NCI-H1417 treated with DMSO at 0.1 percent for 48 hours (cell line): ENCODE measurements at places on chromosomes 5 and 9.
A peak's percentile ranks its signal among the peaks of the same experiment; 100 is the strongest.

DNA sequence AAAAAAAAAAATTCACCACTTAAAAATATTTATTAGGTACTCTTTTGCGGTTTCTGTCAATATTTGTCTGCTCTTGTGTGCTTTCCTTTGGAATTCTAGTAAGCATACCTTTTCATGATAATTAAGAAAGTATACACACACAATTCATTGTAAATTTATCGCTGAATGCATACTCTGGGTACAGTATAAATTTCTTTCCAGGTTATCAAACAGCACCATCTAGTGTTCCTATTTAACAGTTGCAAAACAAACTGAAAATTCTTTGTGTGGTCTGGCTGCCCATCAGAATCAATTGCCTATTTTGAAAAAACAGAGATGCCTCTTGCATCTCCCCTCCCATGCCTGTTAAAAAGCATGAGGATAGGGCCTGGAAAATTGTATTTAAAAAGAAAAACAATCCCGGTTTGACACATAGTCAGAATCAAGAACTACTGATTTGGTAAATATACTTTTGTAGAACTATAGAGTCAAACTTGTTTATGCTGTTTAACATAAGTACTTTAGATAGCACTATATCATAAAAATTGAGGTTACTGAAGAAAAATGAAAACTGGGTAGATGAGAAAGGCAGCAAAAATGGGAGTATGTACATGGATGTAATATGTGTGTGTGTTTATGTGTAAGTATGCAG is 16.2 kb downstream of the PGGT1B start:
- peak; percentile 22 for DNase-seq

GRCh38 chr9:86783884-86784283 is 163.4 kb downstream of the GAS1 start:
- DNase-seq = no peak

GRCh38 chr9:19787672-19788071 is 1.2 kb downstream of the SLC24A2 start:
- DNase-seq = no peak

- DNase-seq = no peak
Observed at GRCh38 chr5:140166911-140167310, 8.1 kb upstream of the CYSTM1 start.

GRCh38 chr5:80034559-80034958 is 589 bp upstream of the THBS4 start:
- no peak for DNase-seq

GRCh38 chr9:123361086-123361730 is 5.2 kb downstream of the CRB2 start:
- DNase-seq = no peak

- no peak for DNase-seq
Observed at GRCh38 chr5:12316812-12317211, 412.6 kb upstream of the CTNND2 start.

- no peak for DNase-seq
Observed at GRCh38 chr5:122463221-122463620, 151.2 kb downstream of the SNCAIP start.

DNA sequence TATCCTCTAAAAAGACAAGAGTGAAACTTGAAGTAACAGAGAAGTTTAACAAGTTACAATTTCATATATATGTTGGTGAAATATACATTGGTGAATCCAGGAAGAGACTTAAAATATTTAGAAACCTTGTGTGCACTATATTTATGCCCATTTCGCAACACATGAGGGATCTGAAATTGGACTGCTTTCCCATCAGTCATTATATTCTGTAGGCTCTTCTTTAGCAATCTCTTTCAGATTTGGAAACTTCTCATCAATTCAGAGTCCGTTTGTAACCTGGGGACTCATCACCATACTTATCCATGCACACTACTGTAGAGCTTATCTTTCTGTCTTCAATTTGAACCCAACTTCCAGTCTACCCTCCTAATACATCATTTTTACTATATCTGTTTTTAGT is 2.1 kb downstream of the ITGA1 start:
- DNase-seq = no peak

DNA sequence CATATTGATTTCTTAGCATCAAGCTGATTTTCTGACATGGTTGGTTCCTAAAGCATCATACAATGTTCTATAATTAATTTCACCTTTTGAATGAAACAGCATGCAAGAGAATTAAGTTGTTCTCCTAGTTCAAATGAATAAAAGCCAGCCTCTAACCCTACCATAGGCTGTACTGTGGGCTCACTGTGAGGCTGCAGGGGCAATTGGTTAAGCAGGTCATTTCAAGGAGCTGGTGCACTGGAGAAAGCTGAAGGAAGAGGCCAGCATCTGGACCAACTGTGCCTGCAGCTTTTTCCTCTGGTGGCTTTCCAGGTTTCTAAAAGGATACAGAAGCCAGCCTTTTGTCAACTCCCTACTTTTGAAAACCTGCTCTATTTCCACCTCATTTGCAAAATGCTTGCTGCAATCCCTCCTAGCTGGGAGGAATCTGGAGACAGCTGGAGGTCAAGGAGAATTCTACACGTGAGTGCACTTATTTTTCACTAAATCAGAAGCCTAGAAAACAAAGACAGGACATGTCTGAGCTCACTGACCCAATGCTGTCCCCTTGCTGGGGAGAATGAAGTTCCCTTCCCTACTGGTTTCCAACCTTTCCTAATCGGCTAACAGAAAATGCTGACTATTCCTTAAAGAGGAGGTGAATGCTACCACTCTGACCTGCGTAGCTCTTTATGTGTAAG is 158.9 kb downstream of the APBA1 start:
- no peak for DNase-seq

GRCh38 chr5:128432913-128433440 is 105.1 kb downstream of the FBN2 start:
- DNase-seq = no peak

GRCh38 chr9:79656169-79656568 is 84.4 kb downstream of the TLE4 start:
- no peak for DNase-seq

- no peak for DNase-seq
Observed at GRCh38 chr5:132777209-132778069, at the start of gene SEPTIN8. Gene SEPTIN8 (minus strand): TSS chr5:132777239. CDS start chr5:132777137, 102 bp downstream.

DNA sequence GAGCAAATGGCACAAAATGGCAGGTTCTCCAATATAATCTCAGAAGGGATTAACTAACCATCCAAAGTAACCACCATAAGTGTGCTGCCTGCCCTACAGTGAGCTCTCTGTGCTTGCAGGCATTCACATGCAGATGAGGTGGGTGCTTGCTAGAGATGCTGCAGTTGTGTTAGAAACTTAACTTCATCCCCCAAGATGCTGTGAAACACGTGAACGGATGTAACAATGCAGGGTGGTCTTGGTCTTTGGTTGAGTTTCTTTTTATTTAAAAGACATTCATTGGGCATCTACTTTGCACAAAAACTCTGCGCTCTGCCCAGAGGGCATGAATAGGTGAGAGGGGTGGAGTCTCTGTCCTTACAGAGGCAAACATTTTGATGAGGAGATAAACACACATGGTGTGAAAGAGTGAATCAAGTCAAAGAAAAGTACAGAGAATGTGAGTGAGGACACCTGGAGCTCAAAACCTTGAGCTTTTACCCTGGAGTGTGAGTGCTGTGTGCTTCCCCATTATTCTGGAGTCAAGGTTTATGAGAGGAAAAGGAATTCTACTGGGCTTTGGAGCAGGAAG is 143.9 kb upstream of the DAP start:
- DNase-seq = no peak

DNA sequence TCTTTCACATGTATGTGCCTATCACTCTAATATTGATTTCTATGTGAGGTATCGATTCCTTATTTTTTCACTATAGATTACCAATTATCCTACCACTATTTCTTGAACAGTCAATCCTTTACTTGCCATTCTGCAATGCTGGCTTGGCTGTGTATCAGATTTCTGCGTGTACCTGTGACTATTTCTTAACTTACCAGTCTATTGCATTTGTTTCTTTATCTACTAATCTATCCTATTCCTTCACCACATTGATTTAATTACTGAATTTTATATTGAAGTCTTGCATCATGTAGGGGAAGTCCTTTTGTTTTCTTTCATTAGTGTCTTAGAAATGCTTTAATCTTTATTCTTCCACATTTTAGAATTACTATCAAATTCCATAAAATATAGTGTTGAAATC is 684.8 kb downstream of the LRRC70 start:
- no peak for DNase-seq

DNA sequence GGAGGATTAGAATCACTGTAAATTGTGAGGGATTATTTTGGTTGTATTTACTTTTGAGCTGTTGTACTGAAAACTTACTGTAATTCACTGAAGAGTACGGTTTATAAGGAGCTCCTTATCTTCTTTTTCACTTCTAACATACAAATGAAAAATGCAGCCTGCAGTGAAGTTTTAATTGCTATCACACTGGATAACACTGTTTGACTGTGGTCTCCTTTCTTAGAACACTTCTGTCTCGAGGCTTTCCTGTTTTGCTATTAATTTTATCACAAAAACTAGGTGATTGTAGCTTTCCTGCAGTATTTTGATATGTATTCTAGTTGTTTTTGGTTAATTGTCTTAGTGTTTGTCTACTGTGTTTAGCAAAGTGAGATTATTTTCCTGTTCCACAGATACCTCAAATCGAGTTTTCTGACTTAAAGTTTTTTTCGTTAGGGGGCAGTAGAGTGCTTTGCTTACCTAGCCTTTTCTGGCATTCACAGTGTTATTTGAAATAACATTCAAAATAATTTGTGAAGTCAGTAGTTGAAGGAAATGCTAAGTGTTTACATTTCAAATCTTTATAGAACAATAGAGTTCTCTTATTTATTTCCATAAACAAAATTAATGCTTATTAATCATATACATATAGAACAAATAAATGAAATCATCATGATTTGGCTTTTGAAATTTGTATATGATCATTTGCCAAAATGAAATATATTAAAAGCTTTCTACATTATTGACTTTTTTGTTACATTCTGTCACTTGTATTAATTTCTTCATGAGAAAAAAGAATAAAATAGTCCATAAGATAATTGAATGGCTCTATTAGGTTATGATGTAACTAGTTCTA is 52.9 kb downstream of the COMMD10 start:
- DNase-seq = peak; percentile 14

DNA sequence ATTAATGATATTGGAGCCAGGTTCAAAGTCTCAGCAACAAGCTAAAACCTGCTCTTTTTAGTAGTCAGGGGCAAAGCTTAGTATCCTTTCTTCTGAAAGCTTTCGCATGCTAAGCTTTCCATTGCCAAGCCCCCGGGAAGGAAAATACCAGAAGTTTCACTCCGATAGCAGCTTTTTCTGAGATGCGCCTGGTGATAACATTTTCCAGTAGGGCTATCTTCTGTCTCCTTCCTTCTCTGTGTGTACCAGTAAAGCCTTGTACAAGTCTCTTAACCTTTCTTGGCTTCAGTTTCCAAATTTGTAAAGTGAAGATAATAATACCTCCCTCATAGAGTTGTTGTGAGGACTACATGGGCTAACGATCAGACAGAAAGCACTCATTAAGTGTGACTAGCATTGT is 36.7 kb downstream of the DOCK8 start:
- no peak for DNase-seq

GRCh38 chr5:83720836-83721537 is at the start of gene HAPLN1:
Gene HAPLN1 (minus strand): TSS chr5:83720855. CDS start chr5:83673523, 47,332 bp downstream.
- DNase-seq = no peak

DNA sequence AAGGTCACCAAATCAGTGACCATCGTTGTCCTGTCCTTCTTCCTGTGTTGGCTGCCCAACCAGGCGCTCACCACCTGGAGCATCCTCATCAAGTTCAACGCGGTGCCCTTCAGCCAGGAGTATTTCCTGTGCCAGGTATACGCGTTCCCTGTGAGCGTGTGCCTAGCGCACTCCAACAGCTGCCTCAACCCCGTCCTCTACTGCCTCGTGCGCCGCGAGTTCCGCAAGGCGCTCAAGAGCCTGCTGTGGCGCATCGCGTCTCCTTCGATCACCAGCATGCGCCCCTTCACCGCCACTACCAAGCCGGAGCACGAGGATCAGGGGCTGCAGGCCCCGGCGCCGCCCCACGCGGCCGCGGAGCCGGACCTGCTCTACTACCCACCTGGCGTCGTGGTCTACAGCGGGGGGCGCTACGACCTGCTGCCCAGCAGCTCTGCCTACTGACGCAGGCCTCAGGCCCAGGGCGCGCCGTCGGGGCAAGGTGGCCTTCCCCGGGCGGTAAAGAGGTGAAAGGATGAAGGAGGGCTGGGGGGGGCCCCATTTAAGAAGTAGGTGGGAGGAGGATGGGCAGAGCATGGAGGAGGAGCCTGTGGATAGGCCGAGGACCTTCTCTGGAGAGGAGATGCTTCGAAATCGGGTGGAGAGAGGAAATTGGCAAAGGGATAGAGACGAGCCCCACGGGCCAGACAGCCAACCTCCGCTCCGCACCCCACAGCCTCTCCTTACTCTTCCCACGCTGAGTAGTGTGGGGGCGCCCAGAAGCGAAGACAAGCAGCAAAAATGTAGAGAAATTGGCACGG is 1.7 kb downstream of the RXFP3 start:
- no peak for DNase-seq

- DNase-seq = no peak
Observed at GRCh38 chr9:116789081-116789480, 102.0 kb downstream of the TRIM32 start.

- DNase-seq = no peak
Observed at GRCh38 chr9:68555437-68556150, 14.9 kb upstream of the TMEM252 start.

- DNase-seq = no peak
Observed at GRCh38 chr5:53335115-53335514, 145.3 kb upstream of the FST start.

- DNase-seq = no peak
Observed at GRCh38 chr9:75911390-75911789, 20.9 kb downstream of the PCSK5 start.

DNA sequence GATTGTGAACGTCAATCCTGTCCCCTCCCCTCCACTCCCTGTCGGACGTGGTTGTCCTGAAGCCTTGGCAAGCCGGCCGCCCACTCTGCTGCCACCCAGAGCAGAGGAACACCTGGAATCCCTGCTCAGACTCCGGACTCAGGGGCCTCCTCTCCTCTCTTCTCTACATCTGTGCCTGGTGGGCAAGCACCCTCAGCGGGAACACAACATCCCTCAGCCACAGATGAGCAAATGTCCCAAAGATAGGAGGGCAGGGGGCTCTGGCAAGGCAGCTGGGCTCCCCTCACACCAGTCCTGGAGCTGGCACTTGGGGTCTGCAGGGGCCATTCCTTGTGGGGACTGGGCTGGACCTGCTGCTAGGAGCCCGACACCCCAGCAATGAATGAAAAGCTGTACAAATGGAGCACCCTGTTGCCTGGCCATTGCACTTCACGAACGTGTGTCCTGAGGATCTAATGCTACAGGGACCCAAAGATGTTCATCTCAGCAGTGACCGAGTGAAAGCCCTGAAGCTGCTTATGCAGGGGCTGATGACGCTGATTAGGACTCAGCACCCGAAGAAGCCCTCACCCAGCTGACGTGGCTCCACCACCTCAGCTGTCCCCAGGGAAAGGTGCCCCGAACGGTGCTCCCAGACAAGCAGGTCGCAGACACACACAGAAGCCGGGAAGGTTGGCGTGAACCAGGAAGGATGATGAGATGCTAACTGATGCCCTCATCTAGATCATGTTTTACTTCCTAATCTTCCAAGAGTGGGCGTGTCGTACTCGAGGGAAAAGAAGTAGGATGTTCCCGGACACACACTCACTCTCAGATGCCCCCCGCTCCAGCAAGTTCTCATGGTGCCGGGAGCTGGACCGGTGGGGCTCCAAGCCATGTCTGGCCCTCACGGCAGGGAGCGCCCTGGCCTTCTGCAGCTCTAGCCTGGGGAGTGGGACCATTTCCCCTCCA is 177.0 kb upstream of the PPP1R26 start:
- DNase-seq = no peak

GRCh38 chr9:4674783-4675182 is 4.6 kb upstream of the CDC37L1 start:
- no peak for DNase-seq

GRCh38 chr5:169945831-169946261 is 34.4 kb downstream of the INSYN2B start:
- DNase-seq = no peak

GRCh38 chr9:110073356-110073905 is 134.5 kb downstream of the C9orf152 start:
- DNase-seq = no peak
